ENCODE measurements at places on chromosomes 12 and 14. TPM values are rescaled to one million over a fixed set of nuclear protein-coding genes. Genes with fewer than 3 reads are reported as not detected.

HEATR5A gene
- 40.7 TPM for total RNA-seq

A2M gene
- 244 TPM for total RNA-seq

RNFT2 gene
- 1.0 TPM for total RNA-seq

AJUBA gene
- 77.8 TPM for total RNA-seq

PRICKLE1 gene
- 27.1 TPM for total RNA-seq

All from skeletal muscle tissue (tissue), 5 donors.